Endothelial cell of umbilical vein (primary cell): ENCODE measurements at places on chromosomes 12 and 14.

GRCh38 chr14:42469637-42470426, 863.2 kb downstream of the LRFN5 start:
- no peak for DNase-seq

DNA sequence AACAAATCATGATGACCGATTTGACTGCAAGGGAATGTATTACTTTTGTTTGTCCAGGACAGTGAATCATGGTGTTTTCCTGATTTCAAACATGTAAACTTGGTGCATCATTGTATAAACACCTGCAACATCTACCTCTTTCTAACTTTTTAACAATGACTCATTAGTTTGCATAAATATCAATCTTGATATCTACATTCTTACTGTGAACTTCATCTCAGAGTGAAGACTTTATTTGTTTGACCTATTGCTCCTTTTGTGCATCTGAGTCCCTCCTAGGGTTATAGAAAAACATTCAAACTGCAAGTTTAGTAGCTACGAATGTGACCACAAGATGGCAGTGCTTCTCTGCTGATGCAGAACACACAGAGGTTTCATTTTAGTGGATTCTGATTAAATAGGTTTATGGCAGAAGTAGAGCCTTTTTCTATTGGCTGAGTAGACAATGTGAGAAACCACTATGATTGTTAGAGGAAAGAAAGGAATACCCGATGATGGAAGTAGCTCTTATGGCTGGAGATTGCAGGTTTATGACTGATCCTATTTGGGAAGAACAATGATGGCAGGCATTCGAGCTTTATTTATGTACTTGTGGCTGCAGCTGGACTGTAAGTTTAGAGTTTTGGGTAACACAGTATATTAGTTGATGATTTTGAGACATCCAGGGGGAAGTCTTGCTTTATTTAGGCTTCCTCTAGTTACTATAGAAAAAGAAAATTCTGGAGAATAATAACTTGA, 244.2 kb upstream of the OR4E1 start:
- DNase-seq, result peak; percentile 91

DNA sequence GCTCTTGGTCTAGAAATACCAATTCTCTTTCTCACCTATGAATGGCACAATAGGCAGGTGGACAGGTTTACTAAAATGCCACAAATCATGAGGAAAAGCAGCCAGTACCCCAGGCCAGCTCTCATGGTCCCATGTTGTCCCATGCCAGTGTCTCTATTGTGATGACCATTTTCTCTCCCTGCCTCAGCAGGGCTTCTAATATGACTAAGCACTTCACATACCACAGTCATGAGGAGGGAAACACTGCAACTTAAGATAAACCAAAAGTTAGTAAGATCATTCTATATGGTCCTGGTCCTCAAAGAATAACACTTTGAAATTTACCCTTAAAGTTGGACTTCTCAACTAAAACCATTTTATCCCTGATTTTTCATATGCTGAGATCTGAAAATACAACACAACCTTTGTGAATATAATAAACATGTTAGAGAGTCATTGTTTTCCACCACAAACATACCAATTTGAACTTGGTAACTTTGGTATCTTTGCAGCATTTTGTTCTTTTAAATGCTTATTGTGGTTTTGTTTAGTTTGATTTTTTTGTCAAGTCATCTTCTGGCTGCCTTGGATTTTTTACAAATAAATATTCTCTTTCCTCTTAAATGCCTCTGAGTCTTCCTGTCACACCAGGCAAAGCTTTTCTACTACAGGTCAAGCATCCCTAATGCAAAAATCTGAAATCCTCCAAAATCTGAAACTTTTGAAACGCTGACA, 3.6 kb downstream of the TTC5 start:
- DNase-seq, result no peak

GRCh38 chr12:1054117-1054870, 63.3 kb downstream of the ERC1 start:
- no peak for DNase-seq

GRCh38 chr12:87254381-87255030, 774.7 kb downstream of the C12orf50 start:
- DNase-seq, result no peak

DNA sequence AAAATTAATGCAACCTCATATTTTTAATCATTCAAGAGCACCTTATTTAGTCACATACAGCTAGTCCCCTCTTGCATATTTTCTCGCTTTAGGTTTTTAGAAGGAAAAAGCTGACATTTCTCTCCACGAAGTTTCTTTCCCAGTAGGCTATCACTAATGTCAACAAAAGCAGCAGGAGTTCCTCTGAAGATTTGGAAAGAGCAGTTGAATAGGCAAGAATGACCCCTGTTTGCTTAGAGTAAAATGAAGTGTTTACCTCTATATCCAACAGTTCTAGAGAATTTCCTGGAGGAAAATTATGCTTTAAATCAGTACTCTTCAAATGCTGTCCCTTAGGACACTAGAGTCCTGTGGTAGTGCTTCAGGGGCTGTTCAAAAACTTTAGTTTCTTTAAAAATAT, 188.1 kb upstream of the PRKD1 start:
- no peak for DNase-seq

DNA sequence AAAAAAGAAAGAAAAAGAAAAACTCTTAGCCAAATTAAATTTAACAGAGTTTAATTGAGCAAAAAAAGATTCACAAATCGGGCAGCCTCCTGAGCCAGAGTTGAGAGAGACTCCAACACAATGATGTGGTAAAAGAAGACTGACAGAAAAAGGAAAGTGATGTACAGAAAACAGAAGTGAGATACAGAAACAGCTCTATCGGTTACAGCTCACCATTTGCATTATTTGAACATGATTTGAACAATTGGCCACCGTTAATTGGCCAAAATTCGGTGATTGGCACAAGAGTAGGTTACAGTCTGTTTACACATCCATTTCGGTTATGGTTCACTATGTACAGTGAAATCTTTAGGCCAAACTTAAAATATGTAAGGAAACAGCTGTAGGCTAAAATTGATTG, 117.7 kb downstream of the SPTSSA start:
- DNase-seq, result no peak
